ENCODE measurements at places on chromosomes 3 and 15. TPM values are rescaled to one million over a fixed set of nuclear protein-coding genes. Genes with fewer than 3 reads are reported as not detected.

DNA sequence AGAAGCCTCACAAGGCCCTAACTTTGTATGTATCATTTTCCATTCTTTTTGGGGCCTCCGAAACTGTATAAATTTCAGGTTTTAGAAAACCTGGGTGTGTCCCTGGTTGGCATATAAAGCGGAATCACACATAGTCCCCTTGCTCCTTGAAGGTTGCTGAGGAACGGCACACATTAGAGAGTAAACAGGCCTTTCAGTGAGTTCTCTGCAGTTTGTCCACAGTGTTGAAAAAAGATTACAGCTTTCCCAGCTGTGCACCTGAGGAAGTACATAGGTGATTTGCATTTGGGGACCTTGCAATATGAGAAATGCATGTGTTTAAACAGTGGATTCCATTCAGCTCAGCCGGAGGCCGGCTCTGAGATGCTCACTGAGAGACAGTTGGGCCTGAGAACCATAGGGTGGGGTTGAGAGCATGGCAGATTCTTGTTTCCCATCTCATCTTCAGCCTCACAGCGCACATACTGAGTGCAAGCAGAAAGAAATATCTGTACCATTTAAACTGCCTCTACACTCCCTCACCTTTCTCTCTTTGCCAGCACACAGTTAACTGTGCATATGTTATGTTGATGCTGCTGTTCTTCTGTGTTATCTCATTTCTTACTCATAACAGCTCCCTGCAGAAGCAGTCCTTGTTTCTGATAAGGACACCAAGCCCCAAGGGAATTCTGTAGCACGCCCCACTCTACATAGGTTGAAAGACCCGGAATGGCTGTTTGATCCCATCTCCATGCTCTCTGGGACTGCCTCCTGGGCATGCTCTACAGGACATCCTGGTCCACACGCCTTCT is 60.4 kb downstream of the BOC start:
- no peak overlapping the region for H3K27ac ChIP-seq
- H3K4me3 ChIP-seq, result no peak overlapping the region
- no peak for DNase-seq
- peaks cover 47% of the 10 kb centered on the region for H3K4me1 ChIP-seq

DNA sequence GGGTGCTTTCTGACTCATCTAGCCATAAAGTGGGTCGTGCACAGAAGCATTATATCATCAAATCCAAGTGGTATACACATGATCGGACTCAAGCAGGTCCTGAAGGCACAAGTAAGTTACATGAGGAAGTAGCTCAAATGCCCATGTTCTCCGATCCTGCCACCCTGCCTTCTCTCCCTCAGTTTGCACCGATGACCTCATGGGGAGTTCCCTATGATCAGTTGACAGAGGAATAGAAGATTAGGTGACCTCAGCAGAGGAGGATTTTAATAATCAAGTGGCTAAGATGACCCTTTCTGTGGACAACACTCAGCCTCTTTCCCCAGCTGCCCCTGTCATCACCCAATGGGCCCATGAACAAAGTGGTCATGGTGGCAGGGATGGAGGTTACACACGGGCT is 149.5 kb downstream of the TBC1D5 start:
- no peaks in the 10 kb centered on the region for H3K27me3 ChIP-seq
- H3K36me3 ChIP-seq, result no peaks in the 10 kb centered on the region
- DNase-seq, result no peak
- H3K4me3 ChIP-seq, result no peak overlapping the region
- H3K27ac ChIP-seq, result no peak overlapping the region

DNA sequence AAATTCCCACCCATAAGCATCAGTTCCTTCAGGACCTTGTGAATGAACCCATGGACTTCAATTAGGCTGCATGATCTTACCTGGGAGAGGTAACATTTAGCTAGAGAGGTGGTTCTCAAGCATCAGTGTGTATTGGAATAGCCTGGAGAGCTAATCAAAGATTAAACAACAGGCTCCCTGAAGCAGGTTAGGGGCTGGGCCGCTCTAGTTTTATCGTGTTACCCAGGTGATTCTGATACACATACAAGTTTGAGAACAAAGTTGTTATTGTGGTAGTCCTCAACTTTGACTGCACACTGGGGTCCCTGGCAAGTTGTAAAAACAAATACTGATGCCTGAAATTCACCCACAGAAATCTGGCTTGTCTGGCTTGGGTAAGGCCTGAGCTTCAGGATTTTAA is 31.2 kb downstream of the MYH15 start:
- no peaks in the 10 kb centered on the region for H3K27me3 ChIP-seq
- H3K4me1 ChIP-seq, result no peaks in the 10 kb centered on the region
- no peak overlapping the region for H3K27ac ChIP-seq

DNA sequence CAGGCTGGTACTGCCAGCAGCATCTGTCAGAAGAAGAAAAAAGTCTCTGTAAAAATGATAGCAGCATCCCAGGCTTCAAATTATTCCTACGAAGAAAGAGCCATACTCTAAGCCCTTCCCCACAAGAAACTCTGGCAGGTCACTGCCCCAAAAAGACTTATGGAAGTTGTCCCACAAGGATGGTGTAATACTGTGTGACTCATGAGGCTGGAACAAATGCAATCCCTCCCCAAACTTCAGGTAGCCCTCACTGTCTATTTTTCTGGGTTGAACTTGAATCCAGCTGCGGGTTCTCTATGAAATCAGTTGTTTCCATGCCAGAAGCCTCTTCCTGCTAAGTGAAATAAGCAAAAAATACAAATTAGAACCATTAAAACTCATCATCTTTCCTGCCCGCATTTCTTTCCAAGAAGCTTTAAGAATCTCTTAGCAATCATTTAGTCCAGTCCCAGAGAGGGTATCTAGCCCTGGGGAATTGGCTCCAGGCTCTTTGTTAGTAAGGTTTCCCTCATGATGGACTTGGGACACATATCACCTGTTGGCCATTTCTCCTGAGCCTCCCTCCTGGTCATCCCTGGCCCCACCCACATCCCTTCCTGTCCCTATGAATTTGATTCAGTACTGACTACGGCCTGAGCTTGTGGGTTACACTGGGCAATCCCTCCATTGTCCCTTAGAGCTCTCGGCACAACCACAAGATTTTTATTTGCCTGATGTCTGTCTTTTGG is 51.7 kb downstream of the FAM174B start:
- H3K36me3 ChIP-seq, result no peaks in the 10 kb centered on the region
- H3K27ac ChIP-seq, result no peak overlapping the region
- no peak overlapping the region for H3K4me3 ChIP-seq
- H3K27me3 ChIP-seq, result no peaks in the 10 kb centered on the region
- no peaks in the 10 kb centered on the region for H3K4me1 ChIP-seq

DNA sequence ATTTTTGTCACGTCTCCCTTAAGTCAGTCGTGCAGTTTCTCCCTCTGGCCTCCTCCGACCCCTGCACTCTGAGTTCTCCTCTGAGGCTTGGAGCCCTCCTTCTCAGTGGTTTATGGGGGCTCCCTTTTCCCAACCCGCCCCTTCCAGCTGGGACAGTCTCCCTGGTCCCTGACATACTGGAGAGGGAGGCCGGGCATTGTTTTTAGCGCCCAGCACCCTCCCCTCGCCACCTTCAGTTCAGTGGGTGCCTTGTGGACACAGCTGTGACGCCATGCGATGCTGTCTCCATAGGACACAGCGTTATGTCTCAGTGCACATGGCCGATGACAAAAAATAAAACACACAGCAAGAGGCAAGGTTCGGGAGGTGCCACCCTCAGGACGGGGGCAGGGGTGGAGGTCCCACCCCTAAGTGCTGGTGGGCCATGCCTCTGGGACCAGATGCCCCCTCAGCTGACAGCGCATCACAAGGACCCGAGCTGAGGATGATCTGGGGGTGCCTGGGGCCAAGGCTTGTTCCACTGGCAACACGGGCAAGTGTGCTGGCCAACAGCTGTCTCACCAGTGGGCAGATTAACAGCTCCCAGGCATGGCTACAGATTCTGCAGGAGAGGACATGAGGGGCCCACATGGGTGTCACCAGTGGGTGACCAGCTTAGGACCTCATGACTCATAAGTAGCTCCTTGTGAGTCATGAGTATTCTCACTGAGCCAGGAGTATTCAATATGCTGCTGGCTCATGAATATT is 81.6 kb downstream of the PLXNA1 start:
- H3K36me3 ChIP-seq, result no peaks in the 10 kb centered on the region
- H3K27ac ChIP-seq, result no peak overlapping the region
- H3K4me1 ChIP-seq, result no peaks in the 10 kb centered on the region
- no peak overlapping the region for H3K4me3 ChIP-seq
- peak; percentile 47 for DNase-seq
- no peaks in the 10 kb centered on the region for H3K27me3 ChIP-seq

DNA sequence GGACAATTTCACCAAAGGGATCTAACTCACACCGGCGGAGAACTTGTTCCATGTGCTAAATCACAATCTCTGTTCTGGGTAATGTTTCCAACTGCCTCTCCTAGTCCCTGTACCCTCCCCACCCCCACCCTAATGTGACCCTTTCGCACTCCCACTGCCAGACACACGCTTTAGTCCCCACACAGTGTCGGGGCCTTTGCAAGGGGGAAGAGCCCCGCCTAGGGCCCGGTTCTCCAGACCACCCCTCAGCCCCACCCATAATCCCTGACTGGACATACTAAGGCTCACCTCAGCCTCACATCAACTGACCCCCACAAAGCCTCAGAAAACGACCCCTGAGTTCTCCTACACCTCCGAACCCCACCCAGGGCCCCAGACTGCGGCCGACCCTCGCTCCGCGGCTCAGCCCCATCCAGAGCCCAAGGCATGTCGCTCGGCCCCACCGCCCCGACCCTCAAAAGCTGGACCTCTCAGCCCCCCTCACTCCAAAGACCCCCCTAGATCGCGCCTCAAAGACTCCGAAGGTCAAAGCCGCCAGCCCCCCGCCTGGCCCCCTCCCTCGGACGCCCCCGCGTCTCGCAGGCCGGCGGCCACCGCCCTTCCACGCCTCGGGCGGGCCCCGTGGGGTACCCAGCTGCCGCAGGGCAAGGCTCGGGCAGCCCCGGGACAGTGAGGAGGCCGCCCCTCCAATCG is 72.0 kb upstream of the MAP4 start:
- H3K36me3 ChIP-seq, result peaks cover 5% of the 10 kb centered on the region
- H3K4me1 ChIP-seq, result peaks cover 36% of the 10 kb centered on the region
- H3K4me3 ChIP-seq, result peak overlapping the region; percentile 72
- no peaks in the 10 kb centered on the region for H3K27me3 ChIP-seq
- peak overlapping the region; percentile 100 for H3K27ac ChIP-seq

The PLA1A gene
- total RNA-seq, result 1.2 TPM

- no peak for DNase-seq
- H3K4me1 ChIP-seq, result no peaks in the 10 kb centered on the region
- H3K27ac ChIP-seq, result no peak overlapping the region
- H3K4me3 ChIP-seq, result no peak overlapping the region
These were observed 1101.0 kb downstream of the ROBO2 start for GRCh38 chr3:78140866-78141265.

DNA sequence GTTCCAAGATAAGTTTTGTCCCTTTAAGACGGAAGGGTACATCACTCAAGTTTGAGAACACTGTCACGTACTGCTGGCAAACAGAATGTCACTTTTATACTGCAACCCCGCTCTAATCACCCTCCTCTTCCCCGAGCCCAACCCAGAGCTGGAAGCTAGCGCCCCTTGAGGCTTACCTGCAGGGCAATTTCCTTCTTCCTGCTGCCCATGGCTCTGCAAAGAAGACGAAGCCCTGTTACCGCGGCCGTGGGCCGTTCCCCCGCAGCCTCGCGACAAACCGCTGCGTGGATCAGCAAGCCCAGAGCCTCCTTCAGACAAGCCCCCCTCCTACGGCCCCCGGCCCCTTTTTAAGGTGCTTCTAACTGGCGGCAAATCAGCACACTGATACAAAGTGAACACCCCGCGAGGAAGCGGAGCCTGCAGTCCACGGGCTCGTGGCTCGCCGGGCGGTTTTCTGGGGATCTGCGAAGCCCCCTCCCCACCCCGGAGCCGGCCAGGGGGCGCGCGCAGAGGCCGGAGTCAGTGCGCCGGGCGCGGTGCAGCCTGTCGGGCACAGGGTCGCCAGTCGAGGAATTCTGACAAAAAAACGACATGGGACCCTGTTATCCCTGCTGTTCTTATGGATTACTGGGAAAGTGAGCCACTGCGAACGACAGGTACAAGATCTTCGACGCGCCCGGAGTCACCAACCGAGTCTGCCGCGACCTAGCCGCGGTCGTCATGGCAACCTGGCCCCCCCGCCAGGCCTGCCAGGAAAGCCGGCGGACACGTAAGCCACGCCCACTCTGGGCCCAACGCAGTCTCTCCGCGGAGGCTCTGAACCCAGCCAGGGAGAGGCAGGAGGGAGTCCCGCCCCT is at the start of gene NME9:
Gene NME9 (minus strand): TSS at position 725 of the 857 bp plus-strand sequence. CDS start 516 bp downstream, at position 209.
- H3K27me3 ChIP-seq, result no peaks in the 10 kb centered on the region
- H3K4me3 ChIP-seq, result peak within 1 kb of the TSS; percentile 65
- H3K36me3 ChIP-seq, result no peaks in the 10 kb centered on the region
- peak within 1 kb of the TSS; percentile 54 for H3K27ac ChIP-seq

DNA sequence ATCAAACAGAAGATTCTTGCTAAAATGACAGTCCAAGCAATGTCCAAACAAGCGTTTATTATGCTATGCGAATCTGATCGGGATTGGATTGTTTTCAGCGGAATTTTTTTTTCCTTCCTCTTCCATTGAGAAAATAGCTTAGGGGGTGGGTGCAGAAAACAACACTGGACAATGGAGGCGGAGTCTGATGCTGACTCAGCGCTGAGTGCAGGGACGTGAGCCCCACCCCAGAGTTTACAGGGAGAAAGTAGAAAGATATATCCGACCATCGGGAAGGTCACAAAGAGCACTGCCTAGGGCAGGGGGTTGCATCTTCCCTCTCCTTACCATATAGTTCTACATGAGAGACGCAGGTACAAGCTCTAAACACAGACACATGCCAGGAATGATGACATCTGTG is 117.0 kb downstream of the FOXP1 start:
- no peaks in the 10 kb centered on the region for H3K36me3 ChIP-seq
- H3K27me3 ChIP-seq, result no peaks in the 10 kb centered on the region
- DNase-seq, result no peak
- H3K4me1 ChIP-seq, result peaks cover 5% of the 10 kb centered on the region
- H3K4me3 ChIP-seq, result no peak overlapping the region

DNA sequence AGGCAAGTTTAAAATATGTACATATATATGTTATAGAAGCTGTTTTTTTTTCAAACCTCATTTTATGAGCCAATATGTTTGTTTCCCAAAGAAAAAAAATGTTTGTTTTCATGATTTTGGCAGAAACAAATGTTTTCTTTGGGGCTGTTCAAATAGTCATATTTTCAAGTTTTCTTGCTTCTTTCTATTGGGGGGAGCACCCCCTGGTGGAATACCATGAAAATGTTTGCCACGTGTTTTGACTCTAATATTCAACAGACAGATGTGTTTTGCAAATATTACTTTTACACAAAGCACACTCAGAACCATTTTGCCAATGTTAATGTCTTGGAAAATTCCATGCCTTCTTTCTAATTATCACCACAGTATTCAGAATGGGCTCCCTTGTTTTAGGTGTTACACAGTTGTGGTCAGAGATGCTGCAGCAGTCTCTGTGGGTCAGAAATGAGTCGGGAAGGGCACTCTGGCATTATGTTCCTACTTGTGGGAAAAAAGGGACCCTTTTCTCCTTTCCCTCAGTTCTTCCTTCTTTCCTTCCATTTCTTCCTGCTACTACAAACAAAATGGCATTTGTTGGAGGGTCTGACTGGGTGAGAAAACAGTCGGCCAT is 817.0 kb downstream of the TUSC7 start:
- H3K27me3 ChIP-seq, result no peaks in the 10 kb centered on the region
- no peak for DNase-seq
- H3K36me3 ChIP-seq, result no peaks in the 10 kb centered on the region
- no peak overlapping the region for H3K4me3 ChIP-seq
- no peak overlapping the region for H3K27ac ChIP-seq
- no peaks in the 10 kb centered on the region for H3K4me1 ChIP-seq
